ENCODE measurements at places on chromosomes 2 and 18. TPM values are rescaled to one million over a fixed set of nuclear protein-coding genes. Genes with fewer than 3 reads are reported as not detected.
A peak's percentile ranks its signal among the peaks of the same experiment; 100 is the strongest.

DNA sequence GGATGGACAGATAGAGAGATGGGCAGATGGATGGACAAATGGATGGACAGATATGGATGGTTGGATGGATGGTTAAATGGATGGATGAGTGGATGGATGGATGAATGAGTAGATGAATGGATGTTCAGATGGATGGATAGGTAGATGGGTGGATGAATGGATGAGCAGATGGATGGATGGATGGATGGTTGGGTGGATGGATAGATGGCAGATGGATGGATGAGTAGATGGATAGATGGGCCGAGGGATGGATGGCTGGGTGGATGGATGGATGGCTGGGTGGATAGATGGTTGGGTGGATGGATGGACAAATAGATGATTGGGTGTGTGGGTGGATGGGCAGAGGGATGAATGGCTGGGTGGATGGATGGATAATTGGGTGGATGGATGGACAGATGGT, 98.9 kb upstream of the OTOS start:
- no peak overlapping the region for H3K4me3 ChIP-seq
- no peaks in the 10 kb centered on the region for H3K36me3 ChIP-seq
- no peak for DNase-seq
- no peaks in the 10 kb centered on the region for H3K4me1 ChIP-seq

The EVX2 gene
- total RNA-seq, result not detected

The MYOM1 gene
- 0.60 TPM for total RNA-seq

The CASP8 gene
- 36.2 TPM for total RNA-seq

DNA sequence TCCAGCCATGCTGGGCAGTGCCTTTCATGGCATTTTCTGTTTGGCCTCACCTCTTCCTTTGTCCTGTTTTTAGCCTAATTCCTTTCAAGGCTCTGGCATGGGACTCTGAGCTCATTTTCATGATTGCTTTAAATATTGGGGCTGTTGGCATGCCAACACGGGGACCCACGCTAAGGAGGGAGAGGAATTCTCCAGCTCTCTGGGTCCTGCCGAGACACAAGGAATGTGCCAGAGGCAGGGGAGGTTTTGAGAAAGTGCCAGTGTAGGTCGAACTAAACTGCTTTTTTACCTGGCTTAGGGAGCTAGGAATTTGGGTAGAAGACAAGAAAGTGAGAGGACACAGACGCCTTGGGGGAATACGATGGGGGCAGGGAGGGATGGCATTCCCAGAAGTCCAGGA, 42.3 kb downstream of the RPL37A start:
- H3K4me3 ChIP-seq, result no peak overlapping the region
- H3K36me3 ChIP-seq, result no peaks in the 10 kb centered on the region
- peaks cover 4% of the 10 kb centered on the region for H3K27me3 ChIP-seq
- no peaks in the 10 kb centered on the region for H3K4me1 ChIP-seq
- no peak overlapping the region for H3K27ac ChIP-seq

GRCh38 chr2:225282858-225283710, 116.4 kb upstream of the NYAP2 start:
- H3K27me3 ChIP-seq, result no peaks in the 10 kb centered on the region
- H3K36me3 ChIP-seq, result peaks cover 2% of the 10 kb centered on the region

DNA sequence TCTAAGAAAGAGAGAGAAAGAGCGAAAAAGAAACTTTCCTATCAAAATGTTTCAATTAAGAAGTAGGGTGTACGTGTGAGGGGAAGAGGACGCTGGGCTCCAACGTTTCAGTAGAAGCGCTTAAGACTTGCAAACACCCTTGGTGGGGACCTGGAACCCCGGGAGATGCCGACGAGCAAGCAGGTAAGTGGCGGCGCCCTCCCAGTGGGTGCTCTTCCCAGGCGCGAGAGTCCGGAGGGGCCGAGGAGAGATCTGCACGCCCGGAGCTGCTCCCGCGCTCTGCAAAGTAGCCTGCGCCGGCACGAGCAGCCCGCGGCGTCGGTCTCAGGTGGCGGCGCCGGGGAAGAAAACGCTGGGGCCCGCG, 678 bp upstream of the OTX1 start:
- DNase-seq, result no peak
- no peak overlapping the region for H3K27ac ChIP-seq
- H3K4me3 ChIP-seq, result peak overlapping the region; percentile 76
- peaks cover 17% of the 10 kb centered on the region for H3K36me3 ChIP-seq
- peaks cover 56% of the 10 kb centered on the region for H3K4me1 ChIP-seq

The CRYBA2 gene
- not detected for total RNA-seq

GRCh38 chr18:35130236-35130635, 89.0 kb downstream of the MAPRE2 start:
- H3K4me3 ChIP-seq, result no peak overlapping the region
- H3K27me3 ChIP-seq, result no peaks in the 10 kb centered on the region
- peaks cover 5% of the 10 kb centered on the region for H3K4me1 ChIP-seq
- no peak for DNase-seq

Measured in activated naive CD8-positive, alpha-beta T cell treated with anti-CD3 and anti-CD28 coated beads for 36 hours (primary cell).